ENCODE measurements at places on chromosomes 7 and 10.

DNA sequence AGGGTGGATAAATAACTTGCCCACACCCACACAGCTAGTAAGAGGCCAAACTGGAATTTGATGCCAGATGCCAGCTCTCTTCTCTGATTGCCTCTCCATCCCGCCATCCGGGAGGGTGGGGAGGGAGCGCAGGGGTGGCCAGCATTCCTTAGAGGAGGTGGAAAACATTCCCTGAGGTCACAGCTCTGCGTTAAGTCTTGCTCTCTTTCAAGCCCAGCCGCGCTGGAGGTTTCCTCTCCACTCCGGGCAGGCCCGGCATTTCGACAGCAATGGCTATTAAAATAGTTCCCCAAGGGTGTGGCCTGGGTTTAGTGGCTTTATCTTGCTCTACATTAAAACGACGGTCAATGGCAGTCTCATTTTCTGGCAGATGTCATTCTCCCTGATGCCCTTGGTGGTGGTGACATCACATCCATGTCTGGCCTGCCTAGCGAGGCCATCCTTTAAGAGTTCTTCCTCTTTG lies 16.1 kb upstream of the C10orf71 start:
- DNase-seq, result peak; percentile 45

- no peak for DNase-seq
Measured at GRCh38 chr7:157831143-157831905, 494.5 kb downstream of the DNAJB6 start.

DNA sequence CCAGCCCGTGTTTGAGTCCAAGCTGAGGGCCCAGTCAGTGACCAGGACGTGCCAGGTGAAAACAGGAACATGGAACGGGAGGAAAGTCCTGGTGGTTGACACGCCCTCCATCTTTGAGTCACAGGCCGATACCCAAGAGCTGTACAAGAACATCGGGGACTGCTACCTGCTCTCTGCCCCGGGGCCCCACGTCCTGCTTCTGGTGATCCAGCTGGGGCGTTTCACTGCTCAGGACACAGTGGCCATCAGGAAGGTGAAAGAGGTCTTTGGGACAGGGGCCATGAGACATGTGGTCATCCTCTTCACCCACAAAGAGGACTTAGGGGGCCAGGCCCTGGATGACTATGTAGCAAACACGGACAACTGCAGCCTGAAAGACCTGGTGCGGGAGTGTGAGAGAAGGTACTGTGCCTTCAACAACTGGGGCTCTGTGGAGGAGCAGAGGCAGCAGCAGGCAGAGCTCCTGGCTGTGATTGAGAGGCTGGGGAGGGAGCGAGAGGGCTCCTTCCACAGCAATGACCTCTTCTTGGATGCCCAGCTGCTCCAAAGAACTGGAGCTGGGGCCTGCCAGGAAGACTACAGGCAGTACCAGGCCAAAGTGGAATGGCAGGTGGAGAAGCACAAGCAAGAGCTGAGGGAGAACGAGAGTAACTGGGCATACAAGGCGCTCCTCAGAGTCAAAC lies 5.2 kb downstream of the GIMAP5 start:
- no peak for DNase-seq

DNA sequence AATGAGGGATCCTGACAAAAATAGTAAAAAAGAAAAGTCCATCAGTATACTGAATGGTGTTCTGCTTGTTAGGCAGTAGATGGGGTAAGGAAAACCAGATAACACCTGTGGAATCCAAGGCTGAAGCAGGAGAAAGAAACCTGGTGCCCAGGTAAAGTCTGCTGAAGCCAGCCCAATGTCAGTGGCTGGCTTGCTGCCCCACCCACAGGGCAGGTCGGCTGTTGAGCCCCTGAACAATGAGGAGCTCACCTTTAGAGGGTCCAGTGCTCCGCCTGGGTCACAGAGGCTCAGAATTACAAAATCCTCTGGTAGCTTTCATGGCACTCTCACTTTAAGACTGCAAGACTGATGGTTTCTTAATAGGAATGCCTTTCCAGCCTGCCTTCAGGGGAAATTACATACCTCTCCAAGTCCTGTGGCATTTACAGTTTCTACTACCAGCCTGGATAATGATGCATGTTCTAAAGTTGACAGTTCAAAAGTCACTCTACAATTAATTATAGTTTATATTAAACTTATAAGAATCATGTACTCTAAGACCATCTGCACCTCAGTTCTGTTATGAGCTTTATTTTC lies 23.8 kb downstream of the DHX32 start:
- DNase-seq, result no peak

DNA sequence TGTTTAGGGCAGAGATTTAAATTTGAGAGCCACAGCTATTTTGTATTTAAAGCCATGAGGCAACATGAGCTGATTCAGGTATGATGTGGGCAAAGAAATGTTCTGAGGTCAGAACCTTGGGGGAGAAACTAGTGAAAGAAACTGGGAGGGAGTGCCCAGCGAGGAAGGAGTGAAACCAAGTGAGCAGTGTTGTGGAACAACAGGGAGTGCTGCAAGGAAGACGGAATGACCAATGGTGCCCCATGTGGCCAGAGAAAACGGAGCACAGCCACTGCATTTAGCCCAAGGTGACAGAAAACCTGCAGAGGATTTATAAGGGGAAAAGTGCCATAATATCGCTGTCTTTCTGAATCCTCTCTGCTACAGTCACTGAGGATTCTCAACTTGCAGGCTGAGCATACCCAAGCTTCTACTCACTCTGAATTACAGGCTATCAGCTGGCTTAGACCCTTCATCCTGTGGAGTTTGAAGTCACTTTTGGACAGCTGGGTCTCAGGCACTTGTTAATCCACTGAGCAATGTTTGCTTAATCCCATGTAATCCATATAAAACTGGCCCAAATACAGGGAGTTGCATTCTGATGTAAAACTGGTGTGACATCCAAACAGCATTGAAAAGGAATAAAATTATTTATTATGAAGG lies 777.3 kb downstream of the CCSER2 start:
- no peak for DNase-seq

GRCh38 chr7:140416560-140416959 lies 12.7 kb downstream of the RAB19 start:
- no peak for DNase-seq

GRCh38 chr10:10128387-10128786 lies 889.3 kb upstream of the CELF2 start:
- no peak for DNase-seq

DNA sequence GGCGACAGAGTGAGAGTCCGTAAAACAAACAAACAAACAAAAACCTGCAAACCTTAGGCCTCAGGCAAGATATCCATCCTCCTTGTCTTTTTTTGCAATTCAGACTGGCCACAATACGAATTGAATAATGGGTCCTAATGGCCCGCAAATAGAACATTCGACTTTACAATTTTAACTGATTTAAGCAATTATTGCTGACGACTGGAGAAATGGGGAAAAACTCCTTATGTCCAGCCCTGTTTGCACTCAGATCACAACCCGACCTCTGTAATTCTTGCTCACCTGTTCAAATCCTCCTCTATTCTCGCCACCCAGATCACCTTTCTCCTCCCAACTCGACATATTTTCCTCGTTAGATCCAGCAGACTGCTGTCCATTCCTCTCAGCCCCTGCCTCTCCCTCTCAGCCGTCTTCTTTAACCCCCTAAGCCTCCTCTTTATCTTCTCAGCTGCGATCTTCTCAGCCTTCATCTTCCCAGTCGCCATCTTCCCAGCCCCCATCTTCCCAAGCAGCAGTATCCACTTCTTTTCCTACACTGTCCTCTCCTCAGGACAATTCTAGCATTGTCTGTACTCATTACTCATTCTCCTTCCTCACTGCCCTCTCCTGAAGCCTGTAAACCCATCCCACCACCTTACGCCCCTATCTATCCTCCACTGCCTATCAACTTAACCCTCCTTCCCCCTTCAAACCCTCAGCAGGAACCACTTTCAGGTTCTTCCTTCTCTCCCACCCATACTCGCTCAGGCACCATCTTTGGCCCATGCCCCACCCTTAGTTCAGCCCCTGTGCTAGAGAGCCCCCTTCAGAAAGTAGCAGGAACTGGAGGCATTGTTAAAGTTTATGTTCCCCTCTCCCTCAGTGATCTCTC lies 61.8 kb downstream of the LRRC17 start:
- no peak for DNase-seq

DNA sequence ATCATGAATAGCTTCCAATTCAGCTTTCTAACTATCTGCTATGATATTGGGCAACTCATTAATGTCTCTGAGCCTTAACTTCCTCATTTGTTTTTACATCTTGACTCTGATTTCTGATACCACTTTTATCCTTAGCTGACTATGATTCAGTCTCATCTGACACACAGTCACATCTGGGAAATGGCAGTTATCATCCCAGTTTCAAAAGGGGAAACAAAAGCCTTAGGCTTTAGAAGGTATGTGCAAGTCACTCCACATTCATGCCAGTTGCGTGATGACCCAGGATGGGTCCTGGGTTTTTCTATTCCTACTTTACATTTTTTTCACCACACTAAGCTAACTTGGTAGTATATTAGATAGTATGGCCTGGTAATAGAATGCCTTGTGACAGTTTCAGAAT lies 12.7 kb downstream of the SCIN start:
- DNase-seq, result no peak

GRCh38 chr7:149329265-149329664 lies 67.3 kb downstream of the ZNF783 start:
- no peak for DNase-seq

GRCh38 chr10:117483056-117483590 lies 59.4 kb upstream of the EMX2 start:
- no peak for DNase-seq

- no peak for DNase-seq
Measured at GRCh38 chr7:16484453-16485158, 19.1 kb upstream of the SOSTDC1 start.

- DNase-seq, result peak; percentile 45
Measured at GRCh38 chr7:3464900-3465622, 164.0 kb downstream of the SDK1 start.

GRCh38 chr7:82760074-82760473 lies 316.5 kb upstream of the CACNA2D1 start:
- DNase-seq, result no peak

DNA sequence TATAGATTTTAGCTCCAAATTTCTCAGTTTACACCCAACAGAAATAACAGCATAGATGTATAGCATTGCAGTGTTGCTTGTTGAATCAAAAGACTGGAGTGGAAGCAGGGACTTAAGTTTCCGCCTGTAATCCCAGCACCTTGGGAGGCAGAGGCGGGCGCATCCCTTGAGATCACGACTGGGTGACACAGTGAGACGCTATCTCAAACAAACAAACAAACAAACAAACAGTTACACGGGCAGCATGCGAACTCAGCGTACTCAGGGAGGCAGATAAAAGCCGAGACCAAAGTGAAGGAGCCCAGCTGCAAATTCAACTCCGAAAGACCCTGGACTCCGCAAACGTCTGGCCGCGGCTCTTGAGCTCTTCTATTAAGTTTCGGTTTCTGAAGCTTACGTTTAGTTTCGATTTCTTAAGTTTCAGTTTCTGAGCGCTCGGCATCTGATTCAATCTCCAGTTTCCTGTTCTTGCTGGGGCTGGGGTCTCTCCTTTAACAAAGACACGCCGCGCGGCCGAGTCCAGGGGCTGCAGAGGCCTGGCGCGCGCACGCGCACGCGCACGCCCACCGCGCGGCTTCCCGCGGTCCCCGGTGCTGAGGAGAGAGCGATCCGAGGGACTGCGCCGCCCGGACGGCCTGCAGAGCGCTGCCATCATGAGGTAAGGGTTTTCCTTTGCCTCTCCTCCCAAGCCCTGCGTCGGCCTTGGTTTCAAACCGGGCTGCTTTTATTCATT lies at the start of gene IFIT5:
IFIT5 (plus strand) TSS at position 423 of the 733 bp plus-strand sequence; CDS start at position 654, 231 bp downstream.
- DNase-seq, result peak; percentile 64

- no peak for DNase-seq
Measured at GRCh38 chr7:130275826-130276297, 9.2 kb downstream of the CPA2 start.

DNA sequence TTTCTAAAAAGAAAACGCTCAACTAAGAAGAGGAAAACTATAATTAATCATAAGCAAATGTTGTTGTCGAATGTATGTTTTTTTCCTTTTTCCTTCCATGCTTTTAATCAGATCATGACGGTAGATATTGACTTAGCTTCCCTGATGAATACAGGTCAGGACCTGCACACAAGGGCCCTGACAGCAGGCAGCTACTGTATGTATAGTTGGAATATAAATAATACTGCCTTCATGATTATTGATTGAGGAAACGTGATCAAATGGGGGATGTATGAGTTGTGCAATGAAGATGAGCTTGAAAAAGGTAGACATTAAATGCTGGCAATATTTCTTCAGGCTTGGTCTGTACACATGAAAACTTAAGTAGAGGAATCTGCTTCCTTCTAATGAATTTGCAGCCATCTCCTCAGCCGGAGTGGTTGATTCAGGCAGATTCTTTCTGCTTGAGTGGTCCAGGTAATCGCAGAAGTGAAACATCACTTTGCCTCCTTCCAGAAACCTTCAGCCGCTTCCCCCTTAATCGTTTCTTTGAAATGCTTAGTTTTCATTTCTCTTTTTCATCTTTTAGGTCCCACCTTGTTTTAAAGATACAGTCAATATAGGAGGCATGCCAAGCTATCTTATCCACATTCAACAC lies 656.5 kb downstream of the SDK1 start:
- no peak for DNase-seq

DNA sequence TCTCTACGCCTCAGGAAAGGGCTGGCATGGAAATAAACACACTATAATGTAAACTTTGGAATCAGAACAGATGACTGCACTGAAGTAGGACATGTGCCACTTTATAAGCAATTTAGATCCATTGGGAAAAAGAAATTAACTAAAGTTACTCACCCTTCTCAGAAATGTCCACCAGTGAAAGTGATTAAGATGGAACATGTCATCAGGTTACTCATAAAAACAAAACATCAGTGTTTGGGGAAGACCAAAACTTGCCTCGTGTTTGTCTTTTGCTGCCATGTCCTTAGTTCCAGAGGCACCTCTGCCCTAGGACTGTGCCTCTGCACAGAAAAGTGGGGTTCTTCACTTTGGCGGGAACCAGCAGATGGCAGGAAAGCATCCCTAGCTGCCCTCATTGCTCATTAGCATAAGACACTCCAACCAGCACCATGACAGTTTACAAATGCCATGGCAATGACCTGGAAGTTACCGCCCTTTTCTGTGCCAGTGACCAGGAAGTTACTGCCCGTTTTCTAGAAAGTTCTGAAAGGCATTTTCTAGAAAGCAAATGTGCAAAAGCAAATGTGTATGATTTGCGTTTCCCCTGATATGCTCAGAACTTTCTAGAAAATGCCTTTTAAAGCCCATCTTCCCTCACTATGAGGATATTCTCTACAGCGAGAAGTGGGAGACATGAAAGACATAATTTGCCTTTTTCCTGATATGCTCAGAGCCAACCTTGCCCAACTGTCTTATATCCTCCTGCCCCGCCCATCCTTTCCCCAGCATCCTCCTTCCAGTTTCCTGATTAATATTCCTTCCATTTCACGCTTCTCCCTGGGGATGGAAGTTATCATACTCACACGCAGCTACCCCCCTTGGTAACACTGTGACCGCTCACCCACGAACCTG lies 258.2 kb downstream of the USP6NL start:
- no peak for DNase-seq

GRCh38 chr7:12431886-12432556 lies 28.4 kb upstream of the VWDE start:
- no peak for DNase-seq

GRCh38 chr10:29554660-29555059 lies 80.1 kb downstream of the SVIL start:
- peak; percentile 27 for DNase-seq

- DNase-seq, result no peak
Measured at GRCh38 chr10:52755297-52756062, 17.1 kb downstream of the MBL2 start.

Data from CD4-positive, alpha-beta T cell treated with Interferon gamma for 1 hour (primary cell).